ENCODE measurements at places on chromosomes 2 and 18.

DNA sequence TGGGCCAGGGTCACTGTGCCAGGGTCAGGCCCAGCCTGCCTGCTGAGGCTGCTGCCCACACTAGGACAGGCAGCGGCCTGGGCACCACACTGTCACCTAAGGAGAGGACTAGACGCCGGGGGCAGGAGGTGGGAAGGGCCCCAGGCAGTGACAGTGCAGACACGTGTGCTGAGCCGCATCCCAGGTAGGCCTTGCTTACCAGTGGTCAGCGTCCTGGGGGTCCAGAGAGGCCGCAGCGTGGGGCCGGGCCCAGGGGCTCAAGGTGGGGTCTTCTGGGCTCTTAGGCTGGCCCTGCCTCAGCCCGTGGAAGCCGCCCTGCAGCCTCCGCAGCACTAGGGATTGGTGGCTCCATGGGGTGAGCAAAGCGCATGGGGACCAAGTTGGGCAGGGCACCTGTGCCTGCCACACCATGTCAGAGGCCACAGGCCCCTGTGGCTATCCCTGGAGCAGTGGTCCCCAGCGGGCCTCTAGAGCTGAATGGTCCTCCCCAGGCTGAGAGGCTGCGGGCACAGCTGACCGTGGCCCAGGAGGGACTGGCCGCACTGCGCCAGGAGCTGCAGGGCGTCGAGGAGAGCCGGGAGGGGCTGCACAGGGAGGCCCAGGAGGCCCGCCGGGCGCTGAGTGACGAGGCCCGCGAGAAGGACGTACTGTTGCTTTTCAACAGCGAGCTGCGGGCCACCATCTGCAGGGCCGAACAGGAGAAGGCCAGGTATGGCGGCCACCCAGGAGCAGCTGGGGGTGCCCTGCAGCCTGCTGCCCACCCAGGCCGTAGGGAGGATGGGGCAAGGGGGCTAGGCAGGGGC is 35.2 kb upstream of the SNED1 start:
- no peak for DNase-seq

DNA sequence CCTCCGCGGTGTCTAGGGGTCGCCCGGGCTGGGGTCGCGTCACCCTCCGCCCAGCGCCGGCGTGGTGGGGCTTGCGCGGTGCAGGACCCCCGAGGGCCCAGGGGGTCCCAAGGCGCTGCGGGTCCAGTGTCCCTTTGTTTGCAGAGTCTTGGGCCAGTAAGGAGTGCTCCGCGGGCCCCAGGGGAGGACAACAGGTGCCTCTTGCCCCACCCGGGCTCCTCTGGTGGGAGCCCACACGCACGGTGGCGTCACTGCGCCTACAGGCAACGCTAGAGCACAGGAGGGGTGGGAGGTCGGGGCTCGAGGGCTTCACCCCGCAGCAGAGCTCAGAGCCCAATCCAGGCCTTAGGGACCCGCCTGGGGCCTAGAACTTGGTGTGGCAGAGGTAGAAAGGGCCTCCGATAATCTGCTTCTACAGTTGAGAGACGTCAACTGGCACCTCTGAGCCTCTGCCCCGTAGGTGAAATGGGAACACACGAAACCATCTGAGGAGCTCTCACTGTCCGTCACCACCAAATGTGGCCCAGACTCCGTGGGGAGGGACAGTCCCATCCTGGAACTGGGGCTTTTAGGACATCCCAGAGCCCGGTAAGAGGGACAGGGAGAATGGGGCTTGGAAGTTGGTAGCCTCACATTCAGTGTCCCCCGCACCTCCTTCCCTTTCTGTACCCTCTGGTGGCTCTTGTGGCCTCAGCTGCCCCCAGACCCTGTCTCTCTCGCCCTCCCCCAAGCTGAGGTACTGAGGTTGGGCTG is 1.4 kb downstream of the ARID5A start:
- no peak for DNase-seq

DNA sequence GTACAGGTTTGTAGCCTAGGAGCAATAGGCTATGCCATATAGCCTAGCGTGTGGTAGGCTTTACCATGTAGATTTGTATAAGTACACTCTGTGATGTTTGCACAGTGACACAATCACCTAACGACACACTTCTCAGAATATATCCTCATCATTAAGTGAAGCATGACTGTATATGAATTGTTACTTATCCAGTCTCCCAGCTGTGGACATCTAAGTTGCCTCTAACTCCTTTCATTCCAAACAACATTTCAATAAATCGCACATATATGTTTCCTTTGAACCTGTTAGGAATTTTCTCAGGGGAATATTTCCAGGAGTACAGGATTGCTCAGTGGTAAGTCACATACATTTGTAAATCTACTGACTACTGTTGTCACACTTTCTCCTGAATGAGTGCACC is 90.0 kb downstream of the ARHGAP15 start:
- DNase-seq, result no peak

DNA sequence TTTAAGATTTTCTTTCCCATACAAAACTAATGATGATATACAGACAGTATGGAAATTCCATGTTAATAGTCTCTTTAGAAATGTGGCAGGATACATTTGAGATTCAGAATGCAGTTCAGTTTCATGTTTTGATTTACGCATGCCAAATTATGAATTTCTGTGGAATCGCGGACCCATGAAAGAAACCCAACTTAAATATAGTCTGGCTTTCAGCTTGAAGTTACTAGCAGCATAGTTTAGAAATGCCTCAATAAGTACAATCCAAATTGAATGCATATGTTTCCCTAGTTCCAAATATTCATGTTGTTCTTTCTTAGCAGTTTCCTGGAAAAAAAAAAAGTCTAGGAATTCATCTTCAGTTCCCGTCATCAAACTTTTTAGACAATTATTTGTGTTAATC is 164.1 kb upstream of the RASGRP3 start:
- no peak for DNase-seq

GRCh38 chr18:3248658-3249359 is 1.2 kb downstream of the MYL12A start:
- DNase-seq, result peak; percentile 53

- peak; percentile 89 for DNase-seq
Measured at GRCh38 chr18:76553715-76554546, 58.9 kb upstream of the ZNF516 start.

DNA sequence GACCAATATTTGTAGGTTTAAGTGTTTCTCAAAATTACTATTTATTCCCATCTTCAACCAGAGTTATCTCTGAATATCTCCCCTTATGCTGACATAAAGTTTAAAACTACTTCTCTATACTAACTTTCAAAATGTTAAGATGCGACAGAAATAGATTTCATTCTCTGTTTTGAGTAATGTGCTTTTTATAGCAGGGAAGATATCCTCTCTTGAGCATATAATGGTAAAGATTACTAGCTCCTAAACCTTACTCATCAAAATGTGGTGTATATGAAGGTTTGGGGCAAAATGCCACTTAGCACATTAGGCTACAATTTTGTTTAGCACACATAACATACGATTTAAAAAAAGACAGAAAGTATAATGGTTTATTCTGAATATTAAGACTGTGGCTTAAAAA is 54.4 kb downstream of the CWC22 start:
- DNase-seq, result no peak

DNA sequence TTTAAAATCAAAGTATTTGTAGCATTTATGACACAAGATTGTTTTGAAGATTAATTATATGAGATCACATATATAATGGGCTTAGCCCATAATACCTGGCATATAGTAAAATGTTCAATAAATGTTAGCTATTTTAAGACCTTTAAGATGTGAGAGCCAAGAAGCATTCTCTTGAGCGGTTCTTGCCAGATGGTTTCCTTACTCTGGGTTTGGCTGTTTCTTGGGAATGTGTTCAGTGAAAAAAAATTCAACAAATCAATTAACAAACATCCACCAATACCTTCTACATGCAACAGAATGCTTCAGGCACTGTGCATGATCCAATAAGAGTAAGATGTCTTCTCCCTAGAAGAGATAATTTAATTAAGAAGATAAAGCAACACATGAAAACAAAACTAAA is 230.4 kb downstream of the CMPK2 start:
- DNase-seq, result no peak

GRCh38 chr2:233814056-233814835 is 36.1 kb downstream of the MROH2A start:
- no peak for DNase-seq

DNA sequence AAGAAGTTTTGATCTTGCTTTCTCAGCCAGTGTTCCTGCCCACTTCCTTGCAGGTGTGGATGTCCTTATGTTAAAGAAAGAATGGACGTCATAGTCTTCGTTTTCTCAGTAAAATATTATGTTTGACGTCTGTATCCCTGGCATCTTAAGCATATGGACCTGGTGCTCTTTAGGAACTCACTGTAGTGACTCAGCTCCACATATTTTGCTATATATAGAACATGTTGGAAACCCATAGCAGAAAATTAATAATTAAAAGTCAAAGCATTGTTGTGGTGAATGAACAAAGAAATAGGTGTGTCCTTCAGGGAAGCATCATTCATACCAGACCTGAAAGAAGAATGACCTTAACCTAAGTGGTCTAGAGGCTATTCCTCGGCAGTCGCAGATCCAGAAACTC is 196.1 kb downstream of the MCFD2 start:
- no peak for DNase-seq

- no peak for DNase-seq
Measured at GRCh38 chr2:173553593-173553992, 198.9 kb downstream of the CDCA7 start.

GRCh38 chr2:236380051-236380612 is 115.9 kb upstream of the ASB18 start:
- no peak for DNase-seq

DNA sequence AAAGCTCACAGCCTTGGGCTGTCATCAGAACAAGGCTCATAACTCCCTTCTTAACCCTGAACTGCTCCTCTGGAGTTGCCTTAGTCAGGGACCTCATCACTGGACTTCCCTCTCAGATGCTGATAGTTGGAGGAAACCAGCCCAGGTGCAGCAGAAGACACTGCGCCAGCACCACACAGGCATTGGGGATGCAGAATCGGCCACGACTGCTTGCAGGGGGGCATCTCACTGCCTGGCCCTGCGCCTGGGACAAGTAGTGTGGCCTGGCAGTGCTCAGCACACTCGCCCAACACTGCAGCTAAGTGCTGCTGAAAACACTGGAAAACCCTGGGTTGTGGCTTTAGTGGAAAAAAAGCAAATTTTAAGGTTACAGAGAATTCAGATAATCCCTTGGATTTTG is 68.7 kb downstream of the NCK2 start:
- DNase-seq, result no peak

GRCh38 chr2:135952891-135953290 is 32.5 kb downstream of the DARS1 start:
- DNase-seq, result no peak

- DNase-seq, result no peak
Measured at GRCh38 chr2:34229998-34230397, 630.9 kb upstream of the FAM98A start.

- no peak for DNase-seq
Measured at GRCh38 chr2:150051004-150051403, 436.5 kb downstream of the RND3 start.

DNA sequence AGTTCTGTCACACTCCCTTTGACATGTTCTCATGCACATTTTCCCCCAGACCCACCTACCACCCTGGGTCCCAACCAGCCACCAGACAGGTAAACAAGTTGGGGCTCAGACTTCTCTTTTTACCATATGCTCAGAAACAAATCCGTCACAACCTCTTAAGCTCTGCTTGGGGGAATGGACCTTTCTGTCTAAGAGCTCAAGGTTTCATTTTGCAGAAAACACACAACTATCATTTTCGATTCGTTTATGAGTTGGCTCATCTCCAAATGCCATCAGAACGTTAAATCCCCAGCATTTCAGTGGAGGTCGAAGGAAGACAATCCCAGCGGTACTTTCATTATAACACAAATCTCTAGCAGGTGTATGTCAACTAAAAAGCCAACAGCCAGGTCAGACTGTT is 30.6 kb upstream of the NCK2 start:
- no peak for DNase-seq

DNA sequence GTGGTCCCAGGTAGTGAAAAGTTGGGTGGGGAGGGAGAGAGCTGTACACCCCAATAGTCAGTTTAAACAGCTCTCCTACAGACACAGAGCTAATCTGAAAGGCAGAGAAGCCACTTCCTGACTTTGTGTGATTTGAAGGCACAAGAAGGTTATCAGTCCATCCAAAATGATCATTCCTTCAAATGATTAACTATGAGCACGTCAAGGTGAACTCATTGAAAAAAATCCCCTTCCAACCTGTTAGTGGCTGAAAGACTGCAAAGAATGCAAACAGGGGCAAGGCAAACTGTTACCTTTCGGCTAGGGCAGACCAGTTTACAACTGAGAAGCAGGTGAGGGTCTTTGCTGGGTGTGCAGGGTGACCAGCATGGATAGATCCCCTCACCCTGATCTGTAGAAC is 22.8 kb upstream of the APCDD1 start:
- no peak for DNase-seq

DNA sequence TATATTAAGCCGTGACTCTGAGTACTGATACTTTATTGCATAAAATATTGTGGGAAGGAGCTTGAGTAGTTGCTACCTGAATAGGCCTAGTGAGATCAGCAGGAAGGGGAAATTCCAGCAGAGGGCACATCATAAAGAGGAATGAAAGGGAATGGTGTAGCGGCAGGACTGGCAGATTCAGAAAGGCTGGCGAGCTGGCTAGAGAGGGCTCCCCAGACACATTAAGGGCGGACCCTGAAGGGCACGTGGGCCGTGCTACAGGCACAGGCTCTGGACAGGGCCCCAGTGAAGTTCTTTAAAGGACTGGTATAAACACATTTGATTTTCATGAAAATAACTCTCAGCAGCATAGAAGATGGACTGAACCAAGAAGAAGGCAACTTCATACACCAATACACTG is 43.0 kb downstream of the PTPN2 start:
- no peak for DNase-seq

GRCh38 chr2:178315488-178315948 is 121.2 kb downstream of the OSBPL6 start:
- DNase-seq, result no peak

DNA sequence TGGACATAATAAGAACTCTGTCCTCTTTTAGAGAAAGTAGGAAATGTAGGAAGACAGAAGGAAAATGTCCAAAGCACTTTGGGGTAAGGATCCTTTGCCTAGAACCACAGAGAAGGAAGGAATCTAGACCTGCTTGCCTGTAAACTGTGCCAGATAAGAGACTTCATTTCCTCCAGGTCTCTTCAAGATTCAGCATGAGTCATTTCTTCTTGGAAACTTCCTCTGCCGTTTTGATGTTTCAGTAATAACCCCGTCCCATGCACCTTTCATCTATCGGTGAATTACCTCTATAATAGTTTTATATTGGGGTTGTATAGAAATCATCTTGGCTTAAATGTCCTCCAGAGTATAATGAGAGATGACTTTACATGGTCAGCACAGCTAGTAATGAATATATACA is 63.2 kb upstream of the LRATD1 start:
- DNase-seq, result no peak

DNA sequence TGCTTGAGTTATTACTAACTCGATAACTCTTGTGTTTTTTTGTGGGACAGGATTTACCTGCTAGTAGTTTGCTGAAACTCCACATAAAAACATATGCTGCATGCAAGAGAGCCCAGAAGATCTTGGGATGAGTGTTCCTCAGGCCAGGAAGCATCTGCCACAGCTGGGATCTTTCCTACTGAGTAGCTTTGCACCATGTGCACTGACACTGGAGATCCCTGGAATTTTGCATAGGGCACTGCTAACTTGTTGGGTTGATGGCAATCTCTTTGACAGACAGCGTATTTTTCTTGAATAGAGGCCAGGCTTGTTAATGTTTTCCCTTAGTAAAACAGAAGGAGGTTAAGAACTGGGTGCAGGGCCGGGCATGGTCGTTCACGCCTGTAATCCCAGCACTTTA is 808 bp upstream of the SERPINB11 start:
- DNase-seq, result no peak

Data from AML-193 (cell line).